ENCODE measurements at places on chromosomes 13 and 19. TPM values are rescaled to one million over a fixed set of nuclear protein-coding genes. Genes with fewer than 3 reads are reported as not detected.

- DNase-seq: no peak
These were observed 597.5 kb upstream of the MIR17HG start for GRCh38 chr13:90750021-90750420.

- DNase-seq: no peak
These were observed 260.4 kb upstream of the MAB21L1 start for GRCh38 chr13:35736876-35737275.

DNA sequence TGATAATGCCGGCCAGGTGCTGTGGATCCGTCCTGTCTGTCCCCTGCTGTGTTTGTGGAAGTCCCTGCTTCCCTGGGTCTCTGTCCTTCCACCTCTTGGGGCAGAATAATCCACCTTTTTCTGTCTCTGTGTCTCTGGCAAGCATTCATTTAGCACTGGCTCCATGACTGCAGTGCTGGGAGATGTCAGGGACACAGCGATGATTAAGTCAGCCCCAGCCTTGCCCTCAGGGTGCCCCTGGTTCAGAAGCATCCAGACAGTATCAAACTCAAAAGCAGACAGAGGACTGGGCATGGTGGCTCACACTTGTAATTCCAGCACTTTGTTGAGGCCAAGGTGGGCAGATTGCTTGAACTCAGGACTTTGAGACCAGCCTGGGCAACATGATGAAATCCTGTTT, 1.5 kb downstream of the HIPK4 start:
- peak; percentile 32 for DNase-seq

- DNase-seq: no peak
These were observed 305.3 kb downstream of the IRS2 start for GRCh38 chr13:109481040-109481439.

DNA sequence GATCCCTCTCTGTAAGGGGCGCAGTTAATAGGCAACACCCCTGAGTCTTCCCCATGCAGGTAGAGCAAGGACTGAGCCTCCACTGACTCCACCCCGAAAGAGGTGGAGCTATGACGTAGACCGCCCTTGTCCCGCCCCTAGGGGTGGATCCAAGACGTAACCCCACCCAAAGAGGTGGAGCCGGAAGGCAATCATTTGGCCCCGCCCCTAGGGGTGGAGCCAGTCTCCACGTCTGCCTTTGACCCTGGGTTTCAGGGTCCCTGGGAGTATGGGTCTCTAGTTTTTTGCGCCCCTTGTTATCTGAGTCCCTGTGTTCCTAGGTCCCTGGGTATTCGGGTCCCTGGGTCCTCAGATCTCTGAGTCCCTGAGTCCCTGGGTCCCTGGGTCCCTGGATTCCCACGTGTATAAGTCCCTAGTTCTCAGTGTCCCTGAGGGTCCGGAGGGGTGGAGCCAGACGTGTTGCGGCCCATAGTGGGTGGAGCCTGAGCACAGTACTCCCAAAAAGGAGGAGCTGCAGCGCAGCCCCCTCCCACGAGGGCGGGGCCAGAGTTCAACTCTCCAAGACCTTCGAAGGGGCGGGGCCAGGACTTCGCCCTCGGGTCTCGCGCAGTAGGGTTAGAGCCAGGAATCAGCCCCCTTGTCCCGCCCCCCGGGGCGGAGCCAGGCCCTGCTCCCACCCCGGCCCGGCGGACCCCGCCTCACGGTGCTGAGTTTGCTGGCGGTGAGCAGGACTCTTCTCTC, 5.3 kb downstream of the DENND1C start:
- DNase-seq: peak; percentile 34

GRCh38 chr13:75418997-75419396, 63.0 kb downstream of the TBC1D4 start:
- peak; percentile 34 for DNase-seq

- DNase-seq: peak; percentile 48
These were observed 52.7 kb upstream of the RFXAP start for GRCh38 chr13:36766295-36766694.

DNA sequence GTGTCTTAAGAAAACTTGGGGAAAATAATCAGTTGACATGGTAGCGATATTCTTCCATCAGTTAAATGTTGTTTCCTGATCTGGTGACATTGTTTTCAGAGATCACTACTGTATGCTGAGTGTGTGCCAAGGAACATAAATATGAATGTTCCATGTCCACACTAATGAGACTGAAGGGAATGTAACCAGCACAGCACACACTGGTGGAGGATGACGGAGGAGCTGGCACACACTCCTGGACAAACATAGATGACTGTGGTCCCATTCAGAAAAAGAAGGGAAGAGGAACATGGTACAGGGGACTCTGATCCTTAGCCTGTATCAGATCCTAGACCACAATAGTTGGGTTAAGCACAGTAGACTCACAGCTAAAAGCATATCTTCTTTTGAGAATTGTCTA, 574.8 kb downstream of the MYO16 start:
- DNase-seq: no peak

DNA sequence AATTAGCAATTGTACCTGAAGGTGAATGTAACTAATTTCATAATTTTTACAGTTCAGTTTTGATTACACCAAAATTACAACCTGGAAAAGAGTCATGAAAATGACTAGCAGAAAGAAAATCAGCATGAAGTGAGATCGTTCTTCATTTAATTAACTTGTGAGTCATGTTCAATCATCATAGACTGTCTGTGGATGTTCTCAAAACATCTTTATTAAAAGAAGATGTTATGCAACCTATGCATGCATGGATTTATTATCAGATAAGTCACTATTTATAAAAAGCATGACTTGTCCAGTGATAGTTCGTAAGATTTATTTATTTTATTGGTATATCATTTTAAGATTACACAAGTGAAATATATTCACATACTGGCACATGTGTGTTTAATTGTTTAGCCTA, 245.9 kb downstream of the ITGBL1 start:
- DNase-seq: peak; percentile 13

GRCh38 chr13:98195054-98195791, 18.2 kb upstream of the RNF113B start:
- DNase-seq: no peak

ZNF544 gene
- 57.0 TPM for total RNA-seq

ZNF541 gene
- total RNA-seq: not detected

IZUMO2 gene
- not detected for total RNA-seq

GNA15 gene
- 42.2 TPM for total RNA-seq

KIR3DL1 gene
- not detected for total RNA-seq

N4BP2L1 gene
- 3.0 TPM for total RNA-seq

Data from RPMI7951 (cell line).